T-cell (primary cell): ENCODE measurements at places on chromosomes 12 and 14. TPM values are rescaled to one million over a fixed set of nuclear protein-coding genes. Genes with fewer than 3 reads are reported as not detected.

GRCh38 chr14:22188318-22188717, 400.7 kb downstream of the DAD1 start:
- no peak for DNase-seq

- DNase-seq, result no peak
These were observed 59.7 kb downstream of the DAO start for GRCh38 chr12:108939594-108939993.

DNA sequence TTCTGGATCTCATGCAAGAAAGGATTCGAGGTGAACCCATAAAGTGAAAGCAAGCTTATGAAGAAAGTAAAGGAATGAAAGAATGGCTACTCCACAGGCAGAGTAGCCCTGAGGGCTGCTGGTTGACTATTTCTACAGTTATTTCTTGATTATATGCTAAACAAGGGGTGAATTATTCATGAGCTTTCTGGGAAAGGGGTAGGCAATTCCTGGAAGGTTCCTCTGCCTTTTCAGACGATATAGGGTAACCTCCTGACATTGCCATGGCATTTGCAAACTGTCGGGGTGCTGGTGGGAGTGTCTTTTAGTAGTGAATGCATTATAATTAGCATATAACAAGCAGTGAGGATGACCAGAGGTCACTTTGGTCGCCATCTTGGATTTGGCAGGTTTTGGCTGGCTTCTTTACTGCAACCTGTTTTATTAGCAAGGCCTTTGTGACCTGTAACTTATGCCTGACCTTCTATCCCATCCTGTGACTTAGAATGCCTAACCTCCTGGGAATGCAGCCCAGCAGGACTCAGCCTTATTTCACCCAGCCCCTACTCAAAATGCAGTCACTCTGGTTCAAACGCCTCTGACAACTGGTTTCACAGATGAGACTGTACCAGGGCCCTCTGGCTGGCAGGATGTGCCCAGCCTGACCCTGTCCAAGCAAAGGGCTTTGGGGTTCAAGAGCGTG, 157.7 kb upstream of the SFSWAP start:
- DNase-seq, result no peak

DNA sequence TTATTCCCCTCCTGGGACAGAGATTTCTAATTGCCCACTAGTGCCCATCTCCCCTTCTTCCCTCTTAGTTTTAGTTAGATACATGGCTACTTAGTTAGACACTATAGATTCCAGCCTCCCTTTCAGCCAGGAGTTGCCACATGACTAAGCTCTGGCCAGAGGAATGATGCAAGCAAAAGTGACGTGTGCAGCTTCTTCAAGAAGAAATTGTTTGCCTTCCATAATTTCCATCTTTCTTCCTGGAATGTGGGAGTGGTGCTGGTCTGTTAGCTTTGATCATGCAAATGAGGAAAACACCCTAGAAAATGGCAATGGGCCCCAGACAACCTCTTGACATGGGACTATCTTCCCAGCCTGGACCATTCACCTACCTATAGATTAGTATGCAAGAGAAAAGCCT, 21.4 kb downstream of the CCDC177 start:
- no peak for DNase-seq

KLHL42 gene
- 28.0 TPM for total RNA-seq
